ENCODE measurements at places on chromosomes 2 and 18.

- no peak for DNase-seq
Observed at GRCh38 chr2:55917117-55917516, 6.5 kb downstream of the EFEMP1 start.

DNA sequence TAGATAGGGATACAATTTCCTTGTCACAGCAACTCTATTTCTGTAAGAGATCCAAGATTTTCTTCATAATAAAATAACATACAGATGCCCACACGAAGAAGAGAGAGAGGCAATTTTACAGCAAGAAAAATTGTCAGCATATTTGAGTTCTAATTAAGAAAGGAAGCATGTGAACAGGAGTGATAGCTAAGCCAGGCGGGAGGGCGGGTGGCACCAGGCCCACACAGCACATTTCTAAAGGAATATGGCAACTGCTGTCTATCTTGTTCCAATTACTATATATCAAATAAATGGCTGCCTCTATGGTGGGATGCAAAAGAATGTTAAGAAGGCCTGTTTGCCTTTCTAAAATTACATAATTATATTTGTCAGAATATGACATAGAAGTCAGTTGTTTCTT is 248.3 kb upstream of the DOK6 start:
- DNase-seq = no peak

DNA sequence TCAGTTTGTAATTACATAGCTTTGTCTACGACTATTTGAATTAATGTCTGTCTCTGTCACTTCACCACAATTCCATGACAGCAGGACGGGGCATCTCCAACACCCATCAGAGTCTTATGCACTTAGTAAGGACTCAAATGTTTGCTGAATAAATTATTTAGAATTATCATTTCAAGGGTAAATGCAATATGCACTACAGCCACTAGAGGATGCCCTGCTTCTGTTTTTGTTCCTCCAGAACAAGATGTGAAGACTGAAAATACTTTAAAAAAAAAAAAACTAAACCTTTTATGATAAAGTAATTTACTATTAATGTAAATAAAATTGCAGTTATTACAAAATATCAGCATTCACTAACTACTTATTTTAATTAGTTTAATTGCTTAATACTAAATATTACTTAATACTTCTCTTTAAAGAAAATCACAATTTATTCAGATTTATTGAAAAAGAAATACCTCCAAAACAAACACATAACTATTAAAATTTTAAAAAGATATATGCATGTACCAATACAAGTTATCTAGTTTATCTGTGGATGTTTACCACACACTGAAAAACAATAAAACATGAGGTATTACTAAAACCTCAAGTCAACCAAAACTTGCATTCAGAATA is 3.2 kb downstream of the PIGN start:
- peak; percentile 21 for DNase-seq

DNA sequence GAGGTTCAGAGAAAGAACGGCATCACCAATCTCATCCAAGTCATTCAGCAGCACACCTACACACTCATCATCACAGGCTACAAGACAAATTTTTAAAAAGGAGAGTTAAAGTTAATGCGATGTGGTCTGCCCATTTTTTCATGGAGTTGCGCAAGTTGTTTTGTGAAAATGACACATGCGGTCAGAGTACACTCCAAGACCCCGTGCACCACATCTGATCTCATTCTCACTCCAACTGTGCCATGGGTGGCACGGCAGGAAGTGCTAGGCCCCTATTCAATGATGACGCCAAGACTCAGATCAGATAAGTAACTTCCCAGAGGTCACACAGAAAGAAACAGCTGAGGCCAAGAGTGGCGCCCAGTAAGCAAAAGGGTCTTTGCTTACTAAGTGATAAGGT is 119.8 kb downstream of the LAMA1 start:
- no peak for DNase-seq

GRCh38 chr2:217360781-217361482 is 501.1 kb upstream of the TNP1 start:
- DNase-seq = no peak

DNA sequence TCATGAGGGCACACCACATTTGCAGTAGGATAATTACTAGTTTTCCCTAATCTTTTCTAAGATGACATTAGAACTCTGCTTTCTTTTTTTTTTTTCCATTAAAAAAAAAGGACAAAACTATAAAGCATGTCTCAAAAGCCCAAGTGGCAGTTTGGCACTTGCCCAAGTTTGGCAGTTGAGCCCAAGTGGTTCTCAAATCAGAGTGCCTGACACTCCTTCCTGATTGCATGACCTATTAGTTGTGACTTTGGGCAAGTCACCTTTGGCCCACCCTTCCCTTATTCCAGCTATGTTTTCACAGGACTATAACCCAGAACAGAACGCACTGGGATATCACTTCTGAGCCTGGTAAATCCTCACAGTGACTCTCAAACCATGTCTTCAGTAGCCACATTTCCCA is 273.0 kb downstream of the CCDC85A start:
- DNase-seq = no peak

- DNase-seq = no peak
Observed at GRCh38 chr2:143394062-143394461, 264.8 kb downstream of the ARHGAP15 start.

DNA sequence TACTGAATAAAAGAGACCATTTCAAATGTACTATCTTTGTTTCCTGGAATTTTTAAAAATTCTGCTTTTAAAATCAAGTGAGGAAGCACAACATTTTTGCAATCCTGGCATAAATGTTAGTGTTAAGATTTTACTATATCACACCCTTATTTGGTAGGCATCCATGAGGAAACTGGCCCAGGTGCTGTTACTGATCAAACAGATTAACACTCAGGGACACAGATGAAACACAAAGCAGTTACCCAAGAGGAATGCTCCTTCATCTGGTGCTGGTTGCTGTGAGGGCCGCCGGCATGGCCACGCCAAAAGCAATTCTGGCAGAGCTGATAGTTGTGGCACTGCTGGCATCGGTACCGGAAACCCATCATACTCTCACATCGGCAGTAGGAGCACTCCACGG is 96.8 kb downstream of the DTNB start:
- no peak for DNase-seq

DNA sequence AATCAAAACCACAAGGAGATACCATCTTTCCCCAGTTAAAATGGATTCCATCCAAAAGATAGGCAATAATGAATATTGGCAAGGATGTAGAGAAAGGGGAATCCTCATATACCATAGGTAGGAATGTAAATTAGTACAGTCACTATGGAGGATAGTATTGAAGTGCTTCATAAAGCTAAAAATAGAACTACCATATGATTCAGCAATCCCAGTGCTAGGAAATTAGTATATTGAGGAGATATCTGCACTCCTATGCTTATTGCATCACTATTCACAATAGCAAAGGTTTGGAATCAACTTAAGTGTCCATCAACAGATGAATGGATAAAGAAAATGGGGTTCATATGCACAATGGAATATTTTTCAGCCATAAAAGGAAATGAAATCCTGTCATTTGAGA is 251.2 kb downstream of the ZNF804A start:
- DNase-seq = no peak

DNA sequence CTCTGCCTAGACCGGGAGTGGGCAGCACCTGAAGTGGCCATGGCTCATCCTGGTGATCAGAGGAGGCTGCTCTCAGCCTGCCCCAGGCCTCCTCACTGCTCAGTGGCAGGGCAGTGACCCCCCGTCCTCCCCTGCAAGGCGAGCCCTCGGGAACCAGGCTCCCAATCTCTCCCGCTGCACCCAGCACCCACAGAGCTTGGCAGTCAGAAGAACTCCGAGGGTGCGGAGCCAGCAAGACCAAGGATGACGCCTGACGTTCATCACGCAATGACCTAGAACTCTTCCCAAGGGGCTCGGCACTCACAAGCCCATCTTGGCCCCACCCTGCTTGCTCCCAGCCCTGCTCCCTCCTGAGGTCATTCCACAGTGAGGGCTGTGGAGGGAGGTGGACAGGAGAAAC is 189.8 kb upstream of the SALL3 start:
- DNase-seq = no peak

DNA sequence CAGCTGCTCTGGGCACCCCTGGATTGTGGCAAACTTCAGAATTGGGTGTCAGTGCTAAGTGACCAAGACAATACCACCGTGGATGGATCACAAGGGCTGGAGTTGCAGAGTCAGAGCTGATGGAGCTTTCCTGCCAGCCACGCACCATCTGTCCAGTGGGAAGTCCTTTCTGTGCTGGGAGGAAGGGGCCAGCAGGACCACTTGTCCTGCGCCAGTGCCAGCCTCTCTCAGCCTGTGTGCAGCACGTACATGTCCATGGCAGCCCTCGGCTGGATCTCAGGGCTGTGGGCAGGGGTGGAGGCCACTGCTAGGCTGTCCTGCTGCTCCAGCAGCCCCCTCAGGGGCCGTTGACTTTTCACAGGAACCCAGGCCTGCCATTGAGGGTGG is 33.3 kb downstream of the RAB31 start:
- no peak for DNase-seq

DNA sequence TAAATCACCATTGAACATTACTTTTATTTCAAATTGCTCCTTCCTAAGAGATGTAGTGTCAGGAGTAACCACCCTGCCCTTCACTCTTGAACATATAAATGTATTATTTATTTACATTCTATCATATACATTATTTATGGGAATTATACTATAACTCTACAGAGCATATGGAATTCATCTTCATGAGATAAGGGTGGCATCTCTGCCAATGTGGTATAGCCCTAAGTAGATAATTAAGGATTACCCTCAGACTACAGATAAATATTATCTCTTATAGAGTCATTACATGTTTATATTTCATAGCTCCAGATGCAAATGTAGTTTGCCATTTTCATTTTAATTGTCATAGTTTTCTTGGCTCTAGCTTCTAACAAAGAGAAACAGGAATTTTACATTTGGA is 17.3 kb downstream of the MEIS1 start:
- DNase-seq = no peak

- no peak for DNase-seq
Observed at GRCh38 chr2:8391584-8391983, 290.3 kb upstream of the ID2 start.

DNA sequence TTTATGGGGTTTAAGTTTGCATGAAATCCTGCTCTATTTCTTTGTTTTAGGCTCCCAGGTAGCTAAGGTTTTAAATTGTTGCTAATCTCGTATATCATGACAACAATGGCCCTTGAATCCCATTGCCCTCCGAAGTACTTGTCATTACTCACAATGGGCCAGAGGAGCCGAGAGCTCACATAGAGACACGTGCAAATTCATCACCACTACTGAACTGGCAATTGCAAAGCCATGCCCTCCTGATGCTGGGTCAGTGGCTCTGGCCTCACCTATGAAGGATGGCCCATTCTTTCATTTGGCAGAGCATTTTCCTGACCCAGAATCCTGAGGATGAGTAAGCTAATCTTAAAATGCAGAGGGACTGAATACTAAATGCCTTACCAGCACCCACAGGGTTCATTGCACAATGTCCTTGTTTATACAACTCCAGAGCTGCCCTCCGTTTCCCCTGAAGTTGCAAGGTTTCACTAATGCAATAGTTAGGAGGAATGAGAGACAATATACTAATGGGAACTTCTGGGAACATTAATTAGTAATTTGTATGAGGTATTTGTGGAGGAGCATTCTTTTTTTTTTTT is 71.6 kb upstream of the GAREM1 start:
- DNase-seq = no peak

- DNase-seq = no peak
Observed at GRCh38 chr2:146624430-146625160, 1220.2 kb upstream of the ACVR2A start.

DNA sequence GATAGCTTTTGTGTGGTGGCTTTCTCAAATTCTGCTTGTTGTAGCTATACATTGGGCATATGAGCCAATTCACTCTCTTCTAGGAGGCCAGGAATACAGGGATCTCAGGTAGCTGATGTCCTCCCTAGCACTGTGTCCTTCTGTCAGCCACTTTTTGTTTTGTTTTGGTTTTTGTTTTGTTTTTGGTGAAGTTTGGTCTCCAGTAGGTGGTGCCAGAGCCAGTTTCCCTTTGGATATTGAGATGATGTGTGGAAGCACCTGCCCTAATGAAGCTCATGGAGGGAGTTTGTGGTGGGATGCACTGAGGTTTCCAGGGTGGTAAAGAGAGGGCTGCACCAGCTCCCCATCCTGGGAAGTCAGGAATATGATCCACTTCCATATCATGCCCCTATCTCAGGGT is 100.5 kb upstream of the VWC2L start:
- DNase-seq = no peak

- DNase-seq = no peak
Observed at GRCh38 chr2:7973801-7974480, 707.9 kb upstream of the ID2 start.

DNA sequence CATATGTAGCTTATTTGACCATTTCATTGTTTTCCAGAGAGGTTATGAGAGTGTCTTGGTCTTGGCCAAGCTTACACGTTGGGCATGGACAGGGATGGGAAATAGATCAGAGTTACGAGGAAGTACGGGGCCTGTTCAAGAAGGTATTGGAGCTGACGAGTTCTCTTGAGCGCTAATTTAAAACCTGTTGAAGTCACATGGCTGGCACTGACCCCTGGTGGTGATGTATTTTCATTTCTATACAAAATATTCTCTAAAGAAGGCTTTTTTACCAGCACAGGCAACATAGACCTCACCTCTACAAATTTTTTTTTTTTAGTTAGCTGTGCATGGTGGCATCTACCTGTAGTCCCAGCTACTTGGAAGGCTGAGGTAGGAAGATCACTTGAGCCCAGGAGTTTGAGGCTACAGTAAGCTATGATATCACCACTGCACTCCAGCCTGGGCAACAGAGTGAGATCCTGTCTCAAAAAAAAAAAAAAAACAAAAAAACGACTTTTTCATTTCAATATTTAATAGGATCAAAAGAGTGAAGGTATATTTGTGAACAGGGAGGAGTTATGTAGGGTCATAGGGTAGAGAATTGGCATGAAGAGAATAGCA is 19.6 kb downstream of the UGP2 start:
- no peak for DNase-seq

DNA sequence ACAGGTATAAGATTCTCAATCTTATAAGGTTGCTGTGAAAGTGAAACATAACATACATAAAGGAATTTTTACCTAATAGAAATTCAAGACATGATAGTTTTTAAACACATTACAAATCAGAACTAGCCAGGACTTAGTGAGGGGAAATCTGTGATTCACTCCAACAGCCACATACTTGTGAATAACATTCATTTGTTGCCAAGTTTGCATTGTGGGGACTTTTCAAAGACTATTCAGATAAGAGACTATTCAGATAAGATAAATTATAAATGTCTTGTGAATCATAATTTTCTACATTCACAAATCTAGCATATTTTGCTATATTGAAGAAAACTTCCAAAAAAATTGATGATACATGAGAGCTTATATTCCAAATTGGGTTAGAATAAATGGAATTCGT is 345.3 kb upstream of the CDH20 start:
- DNase-seq = no peak

DNA sequence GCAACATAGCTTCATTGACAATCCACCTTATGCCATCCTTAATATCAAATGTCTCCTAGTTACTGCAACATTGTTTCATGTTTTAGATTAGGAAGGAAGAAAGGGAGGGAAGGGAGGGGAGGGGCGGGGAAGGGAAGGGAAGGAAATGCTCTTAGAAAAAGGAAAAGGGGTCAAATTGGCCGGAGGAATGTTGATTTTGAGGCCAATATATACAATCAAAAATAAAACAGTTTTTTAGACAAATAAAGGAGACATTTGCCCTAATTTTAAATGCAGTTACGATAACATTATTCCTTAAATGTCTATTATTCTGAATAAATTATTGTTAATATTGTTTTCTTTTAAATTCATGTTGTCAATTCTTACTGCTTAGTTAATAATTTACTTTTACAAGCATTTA is 33.5 kb upstream of the CALCRL start:
- DNase-seq = no peak

GRCh38 chr2:40332191-40332826 is 119.6 kb downstream of the SLC8A1 start:
- no peak for DNase-seq

GRCh38 chr2:219778189-219778588 is 150.8 kb downstream of the SLC4A3 start:
- no peak for DNase-seq

Data from NCI-H526 (cell line).